ENCODE measurements at places on chromosomes 2 and 18.

DNA sequence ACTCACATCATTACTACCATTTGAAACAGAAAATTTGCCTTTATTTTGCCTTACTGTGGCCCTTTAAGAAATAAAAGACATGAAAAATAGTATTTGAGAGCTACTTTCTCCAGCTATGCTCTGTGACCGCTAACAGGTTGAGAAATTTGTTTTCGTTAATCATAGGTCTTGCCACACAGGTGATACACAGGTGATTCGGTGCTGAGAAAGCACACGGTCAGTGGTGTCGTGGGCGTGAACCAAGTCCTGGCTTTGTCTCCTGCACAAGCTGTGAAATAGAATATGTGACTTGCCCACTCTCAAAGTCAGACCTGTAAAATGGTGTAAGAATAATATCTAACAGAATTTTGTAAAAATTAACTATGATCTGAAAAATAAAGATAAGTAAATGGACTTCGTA is 155.3 kb upstream of the SLC39A10 start:
- no peak for DNase-seq

DNA sequence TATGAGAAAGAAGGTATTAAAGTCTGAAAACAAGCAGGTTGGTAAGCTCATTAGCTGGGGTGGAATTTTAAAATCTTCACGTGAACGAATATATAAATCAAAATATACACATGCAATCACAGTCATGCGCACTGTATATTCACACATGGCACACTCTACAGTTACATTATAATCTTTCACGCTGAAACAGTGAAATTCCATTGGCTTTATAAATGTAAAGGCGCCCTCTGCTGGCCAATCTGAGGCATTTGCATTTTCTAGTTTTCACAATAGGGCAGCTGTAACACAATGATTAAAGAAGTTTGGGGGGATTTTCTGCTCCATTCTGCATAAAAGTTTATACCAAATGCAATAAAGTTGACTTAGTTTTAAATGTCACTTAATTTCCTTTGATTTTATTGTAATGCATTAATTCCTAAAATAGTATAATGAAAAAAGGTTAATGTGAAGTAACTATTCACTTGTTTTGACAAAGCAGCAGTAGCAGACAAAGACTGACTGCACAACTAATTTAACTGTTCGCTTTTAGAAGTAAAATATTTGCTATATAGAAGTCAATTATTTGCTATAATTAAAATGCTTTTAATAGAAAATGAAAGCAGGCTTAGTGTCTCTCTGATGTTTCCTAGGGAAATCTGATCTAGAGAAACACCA is 17.2 kb downstream of the IFIH1 start:
- peak; percentile 27 for DNase-seq

DNA sequence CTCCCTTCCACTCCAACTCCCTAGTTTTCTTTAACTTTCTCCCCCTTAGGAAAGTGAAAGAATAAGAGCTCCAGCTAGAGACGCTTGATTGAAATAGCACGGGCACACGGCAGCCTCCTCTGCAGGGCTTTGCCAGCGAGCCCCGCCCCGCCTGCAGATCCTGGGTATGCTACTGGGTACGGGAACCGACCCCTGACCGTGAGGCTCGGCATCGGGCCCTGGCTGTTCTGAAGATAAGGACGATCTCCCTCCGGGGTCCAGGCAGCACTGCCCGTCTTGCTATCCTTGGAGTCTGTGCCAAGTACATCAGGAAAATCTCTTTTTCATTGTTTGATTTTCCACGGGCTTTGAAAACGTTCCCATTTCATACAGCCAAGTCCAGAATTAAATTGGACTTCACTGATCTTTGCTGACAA is 284.5 kb downstream of the MTX2 start:
- no peak for DNase-seq

GRCh38 chr2:218834685-218835084 is 3.1 kb upstream of the PRKAG3 start:
- DNase-seq, result no peak

GRCh38 chr2:203097735-203098134 is 83.1 kb downstream of the NBEAL1 start:
- DNase-seq, result no peak

DNA sequence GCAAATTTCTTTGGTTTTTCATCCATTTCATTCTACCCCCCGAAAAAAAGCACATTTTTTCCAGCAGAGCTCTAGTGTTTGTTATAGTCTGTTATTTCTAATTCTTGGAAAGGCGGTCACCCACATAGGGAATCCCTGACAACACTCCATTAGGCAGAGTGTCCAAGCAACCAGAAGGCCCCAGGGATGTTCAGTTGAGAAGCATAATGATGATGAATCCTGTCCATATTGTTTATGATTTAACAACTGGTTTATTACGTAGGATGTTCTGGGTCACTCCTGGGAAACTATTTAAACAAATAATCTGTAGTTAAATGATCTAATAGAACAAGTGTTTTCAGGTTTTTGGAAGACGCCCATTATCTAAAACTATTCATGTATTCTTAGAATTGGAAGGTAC is 388.7 kb downstream of the TNS1 start:
- DNase-seq, result no peak

DNA sequence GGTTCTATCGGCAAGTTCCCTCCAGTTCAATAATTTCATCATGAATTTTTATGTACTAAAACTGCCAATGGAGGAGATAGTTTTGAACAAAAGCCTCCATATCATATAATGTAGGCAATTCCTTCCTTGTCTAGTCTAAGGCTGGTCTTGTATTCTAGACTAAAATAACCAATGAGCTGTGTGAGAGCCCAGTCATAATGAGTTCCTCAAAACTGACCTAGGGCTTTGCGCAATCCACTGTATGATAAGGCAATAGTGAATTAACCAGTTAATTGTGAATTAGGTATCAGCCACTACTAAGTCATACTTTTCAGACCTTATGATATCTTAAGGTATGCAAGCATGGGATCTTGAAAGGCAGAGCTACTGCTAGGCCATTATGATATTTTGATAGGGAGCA is 7.6 kb upstream of the UXS1 start:
- DNase-seq, result no peak

GRCh38 chr2:38191516-38191915 is 115.6 kb upstream of the CYP1B1 start:
- no peak for DNase-seq

DNA sequence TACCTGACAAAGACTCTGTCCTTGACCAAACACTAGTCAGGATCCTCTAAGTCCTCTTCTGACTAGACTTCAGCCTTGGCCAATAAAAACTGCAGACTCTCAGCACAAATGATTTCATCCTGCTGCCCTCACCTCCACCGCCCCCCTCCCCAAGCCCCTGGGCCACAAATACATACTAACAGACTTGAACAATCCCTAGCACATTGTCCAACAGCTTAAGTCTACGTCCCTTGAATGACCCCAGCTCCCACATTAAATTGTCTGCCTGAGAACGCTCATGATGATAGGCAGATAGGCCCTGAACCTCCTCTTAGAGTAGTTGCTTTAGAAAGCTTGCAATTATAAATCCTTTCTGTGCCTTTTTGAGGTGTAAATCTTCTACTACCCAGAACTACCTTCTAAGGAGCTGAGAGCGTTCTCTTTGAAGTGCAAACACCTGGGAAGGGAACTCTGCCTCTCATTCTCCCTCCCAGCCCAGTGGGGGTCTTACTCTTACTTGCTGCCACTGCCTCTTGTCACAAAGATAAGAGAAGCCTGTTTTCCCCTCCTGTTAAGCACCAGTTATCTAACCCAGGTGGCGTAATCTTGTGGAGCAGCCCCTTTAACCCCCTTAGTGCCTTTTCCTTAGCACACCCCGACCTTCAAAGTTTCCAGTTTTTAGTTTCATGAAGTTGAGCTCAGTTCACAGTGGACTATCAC is 1225.6 kb downstream of the LRP1B start:
- DNase-seq, result no peak

- DNase-seq, result no peak
Observed at GRCh38 chr2:20164734-20165478, 60.0 kb downstream of the SDC1 start.

DNA sequence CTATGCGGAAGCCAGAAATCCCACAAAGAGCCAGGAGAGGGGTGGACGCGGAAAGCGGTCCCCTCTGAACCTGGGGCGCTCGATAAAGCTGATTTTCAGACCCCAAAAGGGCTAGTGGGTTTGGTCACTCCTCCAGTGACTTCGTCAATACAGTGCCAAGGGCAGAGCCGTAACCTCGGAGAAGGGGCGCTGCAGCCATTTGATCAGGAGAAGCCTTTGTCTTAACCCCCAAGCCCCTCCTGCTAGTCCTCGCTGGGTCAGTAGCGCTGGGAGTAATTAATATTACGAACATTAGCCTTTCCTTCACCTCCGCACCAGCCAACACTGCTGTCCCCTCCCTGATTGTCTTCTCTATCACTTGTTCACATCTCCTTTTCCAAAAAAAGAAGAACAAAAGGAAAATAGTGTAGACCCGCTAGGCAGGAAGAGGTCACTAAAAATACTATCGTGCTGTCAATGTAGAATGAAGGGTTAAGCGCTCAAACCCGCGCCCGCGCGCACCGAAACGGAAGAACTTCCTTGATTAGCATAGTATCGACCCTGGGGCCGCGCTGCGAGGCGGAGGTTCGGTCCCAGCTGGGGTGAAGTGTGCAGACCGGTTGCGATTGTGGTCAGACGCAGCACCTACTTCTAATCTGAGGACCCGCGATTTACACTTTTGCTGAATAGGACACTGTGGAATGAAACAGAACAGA is 63.2 kb upstream of the MAPRE2 start:
- DNase-seq, result no peak

GRCh38 chr2:55581435-55581834 is 36.0 kb downstream of the PPP4R3B start:
- DNase-seq, result no peak

DNA sequence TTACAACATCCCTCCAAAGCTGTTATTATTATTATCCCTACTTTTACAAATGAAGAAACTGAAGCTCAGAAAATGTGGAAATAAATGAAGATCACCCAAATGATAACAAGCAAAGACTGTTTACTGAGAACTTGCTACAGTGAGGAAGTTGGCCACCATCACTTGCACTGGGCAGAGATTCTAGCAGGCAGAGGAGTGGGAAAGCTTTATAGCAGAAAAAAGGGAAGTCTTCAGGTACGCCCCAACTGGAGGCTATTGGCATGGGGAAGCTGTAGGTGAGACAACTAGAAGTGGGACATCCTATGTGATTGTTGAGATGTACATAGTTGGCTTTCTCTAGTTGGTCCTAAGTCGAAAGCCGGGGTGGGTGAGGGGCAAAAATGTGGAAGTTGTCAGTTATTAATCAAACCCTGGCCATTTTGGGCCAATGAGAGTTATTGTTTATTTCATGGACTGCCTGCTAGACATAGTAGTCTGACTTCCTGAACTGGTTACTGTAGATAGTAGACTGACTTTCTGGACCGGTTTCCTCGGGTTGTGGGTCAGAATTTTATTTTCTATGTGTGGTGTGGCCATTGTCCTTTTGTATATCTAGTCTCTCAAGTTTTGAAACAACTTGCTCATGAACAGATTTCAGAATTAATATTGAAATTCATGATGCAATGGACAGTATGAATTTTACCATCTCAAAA is 40.2 kb upstream of the STAT4 start:
- DNase-seq, result no peak

DNA sequence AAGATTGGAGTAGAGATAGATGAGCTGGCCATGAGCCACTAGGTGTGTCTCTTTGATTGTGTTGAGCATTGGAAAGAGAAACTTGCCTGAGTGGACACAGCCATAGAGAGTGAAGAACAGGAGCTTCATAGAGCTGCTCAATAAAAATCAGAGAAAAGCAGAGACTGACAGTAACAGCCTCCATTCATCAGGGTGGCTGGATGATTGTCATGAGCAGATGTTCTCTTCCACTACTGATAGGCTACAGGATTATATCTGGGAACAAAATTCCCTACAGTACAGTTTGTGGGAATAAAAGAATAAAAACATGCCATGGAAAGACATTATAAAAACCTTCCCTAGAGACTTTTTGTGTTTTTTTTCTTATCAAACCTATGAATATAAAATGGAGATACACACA is 404.8 kb upstream of the ACVR2A start:
- no peak for DNase-seq

GRCh38 chr18:40676668-40677067 is 1278.4 kb upstream of the PIK3C3 start:
- DNase-seq, result no peak

GRCh38 chr2:159795841-159796690 is 1.9 kb downstream of the CD302 start:
- DNase-seq, result no peak

DNA sequence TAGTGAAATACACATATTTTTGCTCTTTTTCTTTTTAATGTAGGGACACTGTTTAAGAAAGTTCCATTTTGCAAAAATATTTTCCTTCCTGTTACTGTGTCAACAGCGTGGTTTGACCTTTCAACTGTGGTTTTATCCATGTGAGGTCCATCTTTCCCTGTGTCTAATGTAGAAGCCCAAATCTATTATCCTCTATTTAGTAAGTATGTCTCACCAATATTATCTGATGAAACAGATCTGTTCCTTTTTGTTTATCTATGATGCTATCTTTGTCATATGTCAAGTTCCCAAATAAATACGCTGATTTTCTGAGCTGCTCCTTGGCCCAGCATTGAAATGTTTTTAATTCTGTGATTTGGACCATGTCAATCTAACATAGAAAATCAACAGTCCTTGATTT is 3.5 kb upstream of the ARHGAP15 start:
- DNase-seq, result no peak

DNA sequence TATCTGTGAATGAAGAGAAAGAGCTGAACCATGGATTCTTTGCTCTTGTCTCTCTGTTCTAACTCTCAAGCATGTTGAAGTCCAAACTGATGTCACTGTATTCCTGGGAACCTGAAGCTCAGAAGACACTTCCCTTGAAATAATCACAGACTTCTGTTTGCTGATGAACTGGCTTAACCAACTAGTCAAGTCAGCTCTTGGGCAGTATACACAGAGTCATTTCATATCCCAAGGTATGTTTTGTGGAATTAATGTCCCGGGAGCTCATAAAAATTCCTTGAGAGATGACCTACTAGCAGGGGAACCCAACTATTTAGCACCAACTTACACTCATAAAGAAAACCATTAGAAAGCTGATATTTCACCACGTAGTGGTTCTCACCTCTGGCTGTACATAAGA is 156.6 kb downstream of the NR4A2 start:
- DNase-seq, result no peak

GRCh38 chr2:208565690-208566416 is 159.3 kb downstream of the PTH2R start:
- no peak for DNase-seq

DNA sequence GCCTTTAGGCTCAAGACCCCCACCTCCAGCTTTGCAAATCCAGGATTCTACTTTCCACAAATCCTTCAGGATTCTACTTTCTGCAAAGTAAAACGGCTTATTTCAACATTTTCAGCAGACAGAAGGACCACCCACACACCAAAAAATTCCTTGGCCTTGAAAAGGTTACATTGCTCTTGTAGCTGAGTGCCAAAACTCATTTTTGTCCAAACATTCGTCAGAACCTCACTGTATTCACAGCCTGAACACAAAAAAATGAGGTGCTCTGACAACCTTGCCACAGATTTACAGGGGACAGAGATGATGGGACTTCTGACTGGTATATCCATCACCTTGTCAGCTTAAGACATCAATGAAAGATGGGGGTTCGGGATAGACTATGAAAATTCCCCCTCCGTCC is 63.0 kb upstream of the COX7A2L start:
- DNase-seq, result no peak
